CD4-positive, alpha-beta T cell treated with Interleukin-17A for 4 hours (primary cell): ENCODE measurements at places on chromosomes 2 and 18.
A peak's percentile ranks its signal among the peaks of the same experiment; 100 is the strongest.

DNA sequence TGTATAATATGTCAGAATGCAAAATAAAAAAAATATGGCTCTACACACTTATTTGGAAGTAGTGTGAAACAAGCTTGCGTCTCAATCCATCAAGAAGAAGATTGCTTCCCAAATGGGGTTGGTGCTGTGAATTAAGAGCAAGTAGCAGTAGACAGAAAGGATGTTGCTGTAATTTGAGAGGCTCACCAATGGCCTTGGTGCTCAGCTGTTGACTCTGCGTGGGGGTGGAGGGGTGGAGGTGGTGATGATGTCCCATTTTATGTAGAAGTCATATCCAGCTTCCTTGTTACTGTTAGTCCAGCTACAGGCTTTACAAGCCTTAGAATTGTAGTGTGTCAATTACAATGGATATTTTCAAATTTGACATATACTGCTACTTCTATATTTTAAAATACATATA, 223.4 kb upstream of the RND3 start:
- DNase-seq = no peak

GRCh38 chr2:190210471-190210870, 109.2 kb downstream of the HIBCH start:
- no peak for DNase-seq

DNA sequence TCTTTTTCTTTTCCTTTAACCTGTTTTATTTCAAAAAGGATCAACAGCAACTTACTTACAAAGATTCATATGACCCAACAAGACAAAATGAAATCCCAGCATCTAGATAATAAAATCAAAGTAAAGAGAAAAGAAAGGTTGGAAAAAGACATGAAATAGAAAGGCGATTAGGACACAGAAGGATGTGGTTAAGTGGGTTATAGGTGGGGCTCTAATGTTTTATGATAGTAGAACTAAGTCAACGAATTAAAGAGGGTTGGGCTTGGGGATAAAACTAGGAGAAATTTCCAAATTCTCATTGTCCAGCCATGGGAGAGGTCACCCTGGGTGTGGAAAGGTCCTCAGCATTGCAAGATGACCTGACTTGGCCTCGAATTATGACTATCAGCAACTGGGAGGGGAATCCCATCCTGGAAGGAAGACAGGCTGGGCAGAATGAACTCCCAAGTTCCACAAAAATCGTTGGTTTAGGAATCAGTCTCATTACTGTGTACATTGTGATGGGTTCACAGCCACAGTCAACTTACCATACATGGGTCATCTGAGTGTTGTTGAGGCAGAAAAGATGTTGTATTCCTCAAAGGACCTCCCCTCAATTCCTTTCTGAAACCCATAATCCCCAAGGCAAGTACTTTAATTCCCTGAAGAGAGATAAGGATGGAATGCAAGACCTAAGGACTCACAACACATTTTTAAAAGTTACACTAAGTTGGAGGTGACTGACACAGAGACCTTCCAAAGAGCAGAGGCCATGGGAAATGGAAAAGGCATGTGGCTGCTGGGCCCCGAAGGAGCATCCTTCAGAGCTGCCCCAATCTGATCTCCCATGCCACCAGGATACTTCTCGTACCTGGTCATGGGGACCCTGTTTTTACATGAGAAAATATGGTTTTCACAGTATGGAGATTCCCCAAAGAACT, 167.6 kb downstream of the UXS1 start:
- no peak for DNase-seq

- DNase-seq = no peak
These were observed 1.2 kb downstream of the SAP130 start for GRCh38 chr2:128026448-128027277.

DNA sequence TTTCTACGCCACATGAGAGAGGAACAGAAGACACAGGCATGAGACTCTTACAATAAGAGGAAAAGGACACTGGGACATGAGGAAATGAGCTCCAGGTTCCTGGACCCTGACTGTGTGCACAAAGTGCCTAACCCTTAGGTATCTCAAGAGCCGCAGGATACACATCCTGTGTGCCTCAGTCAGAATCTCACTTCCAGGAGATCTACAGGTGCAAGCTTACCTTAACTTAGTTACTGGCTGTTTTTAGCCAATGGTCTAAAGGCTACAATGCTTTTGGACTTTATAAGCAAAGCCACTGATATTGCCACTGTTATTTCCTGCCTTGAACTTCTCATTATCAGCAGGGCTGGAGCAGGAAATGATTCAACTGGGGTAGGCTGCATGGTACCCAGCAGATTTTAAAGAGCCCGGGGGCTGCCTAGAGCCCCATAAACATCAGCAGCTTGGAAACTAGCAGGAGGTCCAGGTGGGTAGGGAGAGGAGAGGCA, 254.4 kb downstream of the ZNF521 start:
- DNase-seq = no peak

GRCh38 chr2:38716185-38716584, 35.0 kb downstream of the SRSF7 start:
- no peak for DNase-seq

DNA sequence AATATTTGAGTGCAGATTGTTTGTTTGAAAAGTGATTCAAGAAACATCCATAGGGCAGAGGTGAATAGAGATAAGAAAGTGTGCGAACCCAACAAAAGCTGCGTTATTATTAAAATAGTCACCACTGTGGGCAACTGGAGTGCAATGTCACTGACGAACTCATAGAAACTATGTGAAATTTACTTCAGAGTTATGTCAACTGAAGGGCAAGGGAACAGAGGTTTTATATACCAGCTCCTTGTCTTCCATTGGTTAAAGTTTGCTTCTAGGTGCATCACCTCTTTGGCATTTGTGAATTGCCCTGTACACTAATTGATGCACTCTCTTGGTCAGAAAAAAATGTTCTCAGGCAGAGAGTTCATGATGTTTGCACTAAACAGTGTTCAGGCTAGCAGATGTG, 110.5 kb upstream of the NYAP2 start:
- no peak for DNase-seq

GRCh38 chr2:203722411-203722810, 16.0 kb downstream of the CD28 start:
- no peak for DNase-seq

DNA sequence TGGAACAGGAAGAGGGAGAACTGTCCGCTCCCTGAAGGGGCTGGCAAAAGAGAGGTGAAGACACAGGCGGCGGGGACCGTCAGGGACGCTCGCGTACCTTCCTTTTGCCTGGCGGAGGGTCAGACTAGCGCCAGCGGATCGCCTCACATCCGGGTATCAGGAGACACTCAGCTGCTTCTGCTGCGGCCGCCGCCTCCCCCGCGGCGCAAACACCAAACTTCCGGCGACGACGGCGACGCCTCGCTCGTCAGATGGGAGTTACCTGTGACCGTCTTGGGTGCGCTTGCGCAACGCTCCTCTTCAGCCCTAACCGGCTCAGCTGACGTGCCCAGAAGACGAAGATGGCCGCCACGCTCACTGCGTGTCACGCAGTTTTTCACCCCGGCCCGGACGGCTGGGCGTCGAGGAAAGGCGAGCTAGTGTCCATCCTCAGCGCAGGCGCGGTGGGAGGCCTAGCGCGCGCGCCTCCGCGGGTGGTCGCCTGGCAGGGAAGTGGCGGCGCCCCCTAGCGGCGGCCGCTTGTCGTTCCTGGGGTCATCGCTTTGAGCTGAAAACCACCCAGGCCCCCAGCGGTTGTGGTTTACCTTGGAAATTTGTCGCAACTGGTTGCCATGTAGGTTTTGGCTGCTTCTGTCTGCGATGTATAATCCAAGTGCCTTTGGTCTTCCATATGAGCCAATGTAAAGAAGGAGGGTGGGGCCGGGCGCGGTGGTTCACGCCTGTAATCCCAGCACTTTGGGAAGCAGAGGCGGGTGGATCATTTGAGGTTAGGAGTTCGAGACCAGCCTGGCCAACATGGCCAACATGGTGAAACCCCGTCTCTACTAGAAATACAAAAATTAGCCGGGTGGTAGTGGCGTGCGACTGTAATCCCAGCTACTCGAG, at the start of gene ESCO1:
TSS of gene ESCO1 (minus strand) at position 179 of the 885 bp plus-strand sequence. CDS start 25,861 bp downstream, outside the sequence.
- DNase-seq = peak; percentile 92

GRCh38 chr2:72719416-72719815, 106.4 kb downstream of the EXOC6B start:
- no peak for DNase-seq

- no peak for DNase-seq
These were observed 1389.1 kb upstream of the TMEFF2 start for GRCh38 chr2:193583638-193584400.

DNA sequence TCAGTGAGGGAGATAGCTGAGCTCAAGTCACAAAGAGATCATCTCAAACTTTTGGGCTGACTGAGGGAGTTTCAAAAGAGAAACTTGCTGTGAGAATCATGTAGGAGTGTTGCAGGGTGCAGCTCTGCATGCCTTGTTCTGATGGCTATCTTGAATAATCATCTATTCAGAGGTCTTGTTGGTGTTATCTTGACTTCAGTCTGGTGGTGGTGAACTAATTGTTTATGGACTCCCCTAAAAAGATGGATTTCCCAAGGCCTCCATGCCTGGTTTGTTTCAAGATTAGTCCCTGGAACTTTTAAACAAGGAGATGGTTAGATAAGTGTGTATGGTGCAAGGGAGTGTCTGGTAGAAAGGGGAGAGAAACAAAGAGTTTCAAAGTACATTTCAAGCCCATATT, 29.8 kb downstream of the SLC39A6 start:
- no peak for DNase-seq

- DNase-seq = no peak
These were observed 167.7 kb downstream of the TXNL1 start for GRCh38 chr18:56470406-56471351.

DNA sequence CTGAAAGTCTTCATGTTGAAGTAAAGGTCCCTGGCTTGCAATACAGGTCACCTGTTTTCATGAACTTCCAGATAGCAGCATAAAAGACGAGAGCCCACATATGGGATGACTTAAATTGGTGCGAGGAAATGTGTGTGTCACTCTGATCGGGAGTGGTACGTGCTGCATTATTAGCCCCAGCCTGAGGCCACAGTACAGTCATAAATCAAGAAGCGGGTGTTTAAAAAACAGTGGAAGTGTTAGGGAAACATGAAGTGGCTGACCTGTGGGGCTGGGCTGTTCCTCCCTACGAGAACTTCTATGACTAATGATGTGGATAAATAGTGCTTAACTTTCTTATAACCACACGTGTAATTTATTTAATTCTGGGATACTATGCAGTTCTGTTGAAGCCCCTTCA, 24.4 kb downstream of the RDH14 start:
- no peak for DNase-seq

GRCh38 chr18:56165601-56166355, 472.6 kb downstream of the TXNL1 start:
- DNase-seq = no peak

- no peak for DNase-seq
These were observed 5.4 kb upstream of the CERKL start for GRCh38 chr2:181662287-181662686.

GRCh38 chr18:24985586-24985985, 366.4 kb downstream of the ZNF521 start:
- DNase-seq = no peak

DNA sequence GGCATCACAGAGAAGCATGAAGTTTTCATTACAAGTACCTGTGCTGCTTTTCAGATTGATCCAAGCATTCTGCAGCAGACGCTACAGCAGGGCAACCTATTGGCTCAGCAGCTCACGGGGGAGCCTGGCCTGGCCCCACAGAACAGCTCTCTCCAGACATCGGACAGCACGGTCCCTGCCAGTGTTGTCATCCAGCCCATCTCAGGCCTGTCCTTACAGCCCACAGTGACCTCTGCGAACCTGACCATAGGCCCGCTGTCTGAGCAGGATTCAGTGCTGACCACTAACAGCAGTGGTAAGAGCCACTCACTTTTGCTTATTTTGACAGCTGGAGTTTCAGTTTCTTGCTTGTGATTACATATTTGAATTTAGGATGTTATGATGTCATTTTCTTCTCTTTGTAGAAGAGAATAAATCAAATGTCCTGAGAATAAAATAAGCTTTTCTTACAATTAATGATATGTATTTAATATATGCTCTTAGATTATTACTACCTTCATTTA, 104.9 kb downstream of the ZNF236 start:
- DNase-seq = no peak

DNA sequence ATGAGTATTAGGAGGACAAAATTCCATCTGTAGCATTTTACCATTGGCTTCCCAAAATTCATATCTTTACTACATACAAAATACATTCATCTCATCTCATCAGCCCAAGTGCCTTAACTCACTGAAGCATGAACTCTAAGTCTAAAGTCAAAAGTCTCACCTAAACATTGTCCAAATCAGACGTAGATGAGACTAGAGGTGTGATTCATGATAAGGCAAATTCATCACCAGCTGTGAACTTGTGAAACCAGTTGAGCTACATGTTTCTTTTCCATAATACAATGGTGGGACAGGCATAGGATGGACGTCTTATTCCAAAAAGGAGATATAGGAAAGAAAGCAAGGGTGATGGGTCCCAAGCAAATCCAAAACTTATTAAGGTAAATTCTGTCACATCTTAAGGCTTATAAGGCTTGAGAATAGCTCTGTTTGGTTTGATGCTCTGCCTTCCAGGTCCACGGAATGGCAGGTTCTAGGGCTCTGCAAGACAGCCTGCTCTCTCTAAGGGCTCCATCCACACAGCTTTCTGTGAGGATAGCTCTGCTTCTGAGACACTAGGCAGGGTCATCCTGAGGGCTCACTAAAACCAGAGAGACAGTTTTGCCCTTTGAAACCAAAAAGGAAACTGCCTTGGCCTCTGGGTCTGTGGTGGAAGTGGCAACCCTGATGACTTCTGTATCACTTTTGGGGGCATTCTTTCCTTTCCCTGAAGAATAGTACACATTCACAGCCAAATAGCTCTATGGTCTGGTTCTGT, 9.6 kb downstream of the IFIH1 start:
- no peak for DNase-seq

DNA sequence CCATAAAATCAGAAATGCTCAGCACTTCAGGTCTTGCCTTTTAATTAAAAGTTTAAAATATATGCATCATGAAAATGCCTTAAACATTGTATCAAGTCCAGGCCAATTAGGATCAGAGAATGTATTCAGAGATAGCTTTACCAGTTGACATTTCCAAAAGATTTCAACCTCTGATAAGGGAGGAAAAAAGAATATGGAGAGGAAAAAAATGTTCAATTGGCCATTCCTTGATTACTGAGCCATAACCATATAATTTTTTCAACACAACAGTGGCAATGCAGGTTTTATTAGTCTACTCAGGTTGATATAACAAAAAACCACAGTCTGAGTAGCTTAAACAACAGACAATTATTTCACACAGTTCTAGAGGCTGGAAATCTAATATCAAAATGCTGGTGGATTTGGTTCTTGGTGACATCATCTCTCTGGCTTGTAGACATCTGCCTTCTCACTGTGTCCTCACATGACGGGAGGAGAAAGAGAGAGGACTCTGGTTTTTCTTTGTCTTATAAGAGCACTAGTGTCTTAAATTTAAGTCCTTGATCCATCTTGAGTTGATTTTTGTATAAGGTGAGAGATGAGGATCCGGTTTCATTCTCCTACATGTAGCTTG, 111.9 kb downstream of the IRS1 start:
- DNase-seq = no peak
